Activated B cell treated with CpG ODN at 0.5 μM for 24 hours (primary cell): ENCODE measurements at places on chromosomes 4 and X. TPM values are rescaled to one million over a fixed set of nuclear protein-coding genes. Genes with fewer than 3 reads are reported as not detected.

USP17L18 gene
- not detected in 2 replicates for total RNA-seq

PRPS2 gene
- total RNA-seq, result 33.9 and 37.7 TPM in 2 replicates

DUX4 gene
- total RNA-seq, result not detected in 2 replicates

LIAS gene
- total RNA-seq, result 19.5 and 20.5 TPM in 2 replicates

SYTL4 gene
- 0.20 and 0.39 TPM in 2 replicates for total RNA-seq

XAGE1A gene
- not detected in 2 replicates for total RNA-seq

- no peak for DNase-seq
Measured at GRCh38 chrX:12159799-12160198, 21.5 kb downstream of the FRMPD4 start.

GRCh38 chr4:165398570-165398969 lies 19.8 kb downstream of the CPE start:
- DNase-seq, result no peak

DNA sequence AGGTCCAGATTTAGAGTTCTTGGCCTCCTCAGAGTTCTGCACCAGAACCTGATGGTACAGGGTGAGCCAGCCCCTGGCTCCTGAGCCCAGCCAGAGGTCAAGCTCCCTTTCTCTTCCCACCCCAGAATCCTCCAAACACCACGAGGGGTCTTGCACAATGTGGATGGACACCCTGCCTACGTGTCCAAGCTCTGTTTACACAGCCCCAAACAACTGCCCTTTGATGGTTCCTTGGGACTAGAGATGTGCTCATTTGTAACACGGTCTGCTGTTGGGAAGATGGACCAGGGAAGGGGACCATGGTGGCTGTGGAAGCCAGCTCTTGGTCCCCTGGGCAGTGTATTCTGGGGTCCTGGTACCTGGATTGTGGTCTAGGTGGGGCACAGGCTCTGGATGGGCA lies 40.0 kb upstream of the RPS6KA3 start:
- DNase-seq, result no peak

DNA sequence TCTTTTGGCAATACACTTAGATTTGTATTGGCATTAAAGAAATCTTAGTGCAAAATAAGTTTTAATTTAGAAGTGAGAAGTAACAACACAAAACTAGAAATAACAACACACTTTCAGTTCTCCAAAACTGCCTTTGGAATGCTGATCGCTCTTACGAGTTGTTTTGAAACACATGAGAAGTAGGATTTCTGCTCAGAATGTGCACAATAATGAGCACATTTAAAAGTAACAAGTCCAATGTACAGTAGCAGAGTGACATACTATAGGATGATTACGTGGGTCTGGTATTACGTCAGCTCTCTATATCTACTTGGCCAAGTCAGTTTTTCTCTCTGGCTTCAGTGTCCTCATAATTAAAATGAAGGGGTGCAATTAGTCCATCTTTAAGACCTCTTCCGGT lies 164.8 kb downstream of the CHM start:
- no peak for DNase-seq

DNA sequence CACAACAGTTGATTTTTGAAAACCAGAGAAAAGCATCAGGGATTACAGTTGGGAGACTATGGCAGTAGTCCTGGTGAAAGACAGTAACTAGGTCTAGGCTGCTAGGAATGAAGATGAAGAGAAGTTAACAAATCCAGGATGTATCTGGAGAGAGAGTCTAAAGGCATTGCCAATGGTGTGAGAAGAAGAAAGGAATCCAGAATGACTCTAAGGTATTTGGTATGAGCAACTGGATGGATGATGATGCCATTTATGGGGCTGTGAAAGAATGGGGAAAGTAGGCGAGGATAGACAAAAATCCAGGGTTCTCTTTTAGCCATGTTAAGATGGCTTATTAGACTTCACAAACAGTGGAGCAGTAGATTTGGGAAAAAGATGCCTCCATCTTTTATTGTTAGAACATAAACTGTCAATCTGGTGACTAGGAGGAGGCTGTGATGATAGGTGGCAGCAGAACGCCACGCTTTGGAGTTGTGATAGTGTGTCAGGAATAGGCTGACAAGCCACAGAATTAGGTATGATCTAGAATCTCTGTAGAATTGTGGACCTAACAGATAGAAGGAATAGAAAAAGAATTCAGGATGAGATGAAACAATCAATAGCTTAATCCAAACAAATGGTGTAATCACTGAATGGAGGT lies 27.3 kb upstream of the JADE1 start:
- peak; percentile 19 for DNase-seq

DNA sequence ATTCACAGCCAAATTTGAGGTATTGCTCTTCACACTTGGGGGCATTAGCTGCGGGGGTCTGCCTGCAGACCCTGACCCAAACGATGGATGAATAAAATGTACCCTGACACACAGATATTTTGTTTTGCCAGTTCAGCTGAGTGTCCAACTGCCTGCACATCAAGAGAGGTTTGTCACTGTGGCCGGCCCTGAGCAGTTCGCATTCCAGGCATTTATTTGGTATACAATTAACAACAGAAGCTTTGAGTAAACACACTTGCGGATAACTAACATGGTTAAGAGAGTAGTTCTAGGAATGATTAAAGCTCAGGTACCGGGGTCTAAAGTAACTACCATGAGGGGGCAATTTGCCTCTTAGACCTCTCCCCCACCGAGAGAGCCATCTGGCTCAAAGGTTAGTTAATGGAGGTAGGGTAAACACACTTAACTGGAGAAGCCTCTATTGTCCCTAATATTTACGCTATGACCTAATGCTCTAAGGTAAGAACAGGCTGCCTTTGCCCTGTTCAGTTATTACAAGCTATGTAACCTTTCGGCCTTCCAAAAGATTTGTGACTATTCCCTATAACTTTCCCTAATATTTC lies 162.0 kb downstream of the SNCA start:
- no peak for DNase-seq

DNA sequence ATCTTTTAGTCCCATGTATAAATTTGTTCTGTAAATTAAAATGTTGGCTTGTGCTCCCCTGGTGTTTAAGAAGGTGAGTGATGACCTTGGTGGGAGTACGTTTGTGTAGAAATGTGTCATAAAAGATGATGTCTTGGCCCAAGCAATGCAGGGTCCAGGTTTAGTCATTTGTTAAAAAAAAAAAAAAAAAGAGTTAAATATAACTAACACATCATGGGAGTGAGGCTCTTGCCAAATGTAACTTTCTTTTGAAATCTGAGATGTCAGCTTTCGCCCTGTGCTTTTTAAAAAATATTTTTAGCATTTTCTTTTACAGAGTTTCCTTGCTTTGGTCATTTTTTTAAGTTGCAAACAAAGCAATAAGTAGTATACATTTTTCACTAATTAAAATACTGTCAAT lies 135.6 kb downstream of the FBXO8 start:
- no peak for DNase-seq

GRCh38 chrX:20015945-20016615 lies 25.2 kb upstream of the BCLAF3 start:
- DNase-seq, result no peak

- DNase-seq, result no peak
Measured at GRCh38 chr4:173448608-173449379, 49.9 kb upstream of the SCRG1 start.

GRCh38 chrX:74606342-74606741 lies 8.1 kb downstream of the RLIM start:
- DNase-seq, result no peak

DNA sequence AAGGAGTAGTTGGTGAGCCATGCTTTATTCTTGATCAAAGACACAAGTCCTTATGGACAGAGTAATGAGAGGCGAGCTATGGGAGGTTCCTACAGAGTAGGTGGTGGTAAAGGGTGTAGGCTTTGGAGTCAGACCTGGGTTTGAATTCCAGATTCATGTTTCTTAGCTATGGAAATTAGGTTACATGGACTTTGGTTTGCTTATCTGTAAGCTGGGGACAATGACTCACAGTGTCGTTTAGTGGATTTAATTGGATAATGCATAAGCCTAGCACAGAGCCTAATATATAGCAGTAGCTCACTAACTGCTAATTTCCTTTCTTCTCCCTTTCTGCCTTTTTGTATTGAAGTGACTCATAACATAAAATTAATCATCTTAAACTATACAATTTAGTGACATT lies 5.0 kb upstream of the TRPC5 start:
- DNase-seq, result no peak

GRCh38 chr4:107018344-107018735 lies 17.8 kb downstream of the DKK2 start:
- DNase-seq, result no peak

- no peak for DNase-seq
Measured at GRCh38 chr4:132691026-132691425, 458.1 kb upstream of the PCDH10 start.

DNA sequence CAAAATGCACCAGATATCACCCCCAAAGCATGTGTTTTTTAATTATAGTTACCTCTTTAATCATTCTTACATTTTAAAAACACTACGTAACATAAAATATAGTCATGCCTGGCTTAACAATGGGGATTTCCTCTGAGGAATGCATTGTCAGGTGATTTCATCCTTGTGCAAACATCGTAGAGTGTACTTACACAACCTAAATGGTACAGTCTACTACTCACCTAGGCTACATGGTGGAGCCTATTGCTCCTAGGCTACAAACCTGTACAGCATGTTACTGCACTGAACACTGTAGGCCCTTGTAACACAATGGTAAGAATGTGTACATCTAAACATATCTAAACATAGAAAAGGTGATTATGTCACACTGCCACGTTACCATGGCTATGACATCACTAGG lies 208.6 kb downstream of the SPOCK3 start:
- DNase-seq, result no peak

GRCh38 chr4:89765966-89766365 lies 71.0 kb downstream of the SNCA start:
- no peak for DNase-seq

DNA sequence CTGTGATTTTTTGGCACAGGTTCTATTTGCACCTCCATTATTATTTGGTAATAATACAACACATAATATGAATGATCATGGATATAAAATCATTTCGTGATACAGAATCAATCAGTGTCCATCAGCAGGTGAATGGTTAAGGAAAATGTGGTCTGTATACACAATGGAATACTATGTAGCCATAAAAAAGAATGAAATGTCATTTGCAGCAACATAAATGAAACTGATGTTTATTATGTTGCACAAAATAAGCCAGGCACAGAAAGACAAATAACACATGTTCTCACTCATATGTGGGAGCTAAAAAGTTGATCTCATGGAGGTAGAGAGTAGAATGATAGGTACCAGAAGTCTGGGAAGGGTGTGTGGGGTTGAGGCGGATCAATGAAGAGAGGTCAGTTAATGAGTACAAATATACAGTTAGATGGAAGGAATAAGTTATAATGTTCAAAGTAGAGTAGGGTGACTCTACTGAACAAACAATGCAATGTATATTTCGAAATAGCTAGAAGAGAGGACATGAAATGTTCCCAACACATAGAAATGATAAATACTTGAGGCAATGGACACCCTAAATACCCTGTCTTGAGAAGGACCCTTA lies 1.1 kb upstream of the SMARCA1 start:
- no peak for DNase-seq

DNA sequence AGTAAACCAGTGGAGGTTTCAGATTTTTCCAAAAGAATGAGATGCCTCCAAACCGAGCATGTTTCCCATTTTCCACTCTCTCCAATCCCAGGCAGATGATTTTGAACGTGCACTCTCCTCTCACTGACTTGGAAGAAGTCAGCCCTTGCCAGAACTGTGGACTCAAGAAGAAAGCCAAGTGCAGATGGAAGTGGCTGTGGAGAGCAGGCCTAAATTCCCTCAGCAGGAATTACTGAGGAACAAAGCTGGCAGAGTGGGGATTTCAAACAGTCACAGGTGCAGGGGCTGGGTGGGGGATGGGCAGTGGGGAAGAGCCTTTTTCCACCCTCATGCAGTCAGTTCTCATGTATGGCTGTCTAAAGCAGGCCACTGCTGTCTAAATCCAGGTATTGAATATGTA lies 83.5 kb upstream of the PLAC1 start:
- no peak for DNase-seq

GRCh38 chr4:147691820-147692219 lies 7.9 kb upstream of the PRMT9 start:
- DNase-seq, result no peak

GRCh38 chrX:71081330-71082123 lies 13.4 kb upstream of the SNX12 start:
- no peak for DNase-seq

- DNase-seq, result no peak
Measured at GRCh38 chr4:123877551-123877950, 481.0 kb downstream of the SPRY1 start.

DNA sequence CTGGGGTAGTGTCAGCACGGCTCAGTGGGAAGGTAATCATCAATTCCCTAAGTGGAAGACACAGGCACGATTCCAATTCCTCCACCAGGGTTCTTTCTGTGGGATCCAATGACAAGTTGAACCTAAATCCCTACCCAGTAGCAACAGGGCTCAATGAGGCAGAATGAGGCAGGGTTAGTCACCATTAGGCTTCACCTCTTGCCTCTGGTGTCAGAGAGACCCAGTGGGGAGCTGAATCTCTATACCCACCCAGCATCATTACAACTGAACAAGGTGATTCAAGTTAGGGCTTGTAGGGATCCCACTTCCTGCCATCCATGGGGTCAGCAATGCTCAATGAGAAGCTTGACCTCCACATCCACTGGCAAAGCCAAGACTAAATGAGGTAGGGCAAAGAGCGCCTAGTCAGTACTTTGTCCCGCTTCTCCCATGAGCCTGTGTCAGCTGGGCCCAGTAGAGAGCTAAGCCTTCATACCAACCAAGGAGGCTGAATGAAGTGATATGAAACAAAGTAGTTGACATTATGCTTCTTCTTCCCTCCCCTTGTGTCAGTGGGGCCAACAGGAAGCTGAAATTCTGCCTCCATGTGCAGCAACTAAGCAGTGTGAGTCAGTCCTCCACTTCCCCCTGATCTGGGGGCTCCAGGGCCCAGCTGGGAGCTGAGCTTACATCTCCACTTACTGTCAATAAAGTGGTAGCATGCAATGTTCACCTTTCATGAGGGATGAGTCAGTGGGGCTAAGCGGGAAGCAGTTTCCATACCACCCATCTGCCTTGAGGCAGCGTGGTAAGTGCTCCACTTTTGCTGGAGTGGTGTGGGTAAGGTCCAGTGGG lies 36.4 kb upstream of the RBM41 start:
- DNase-seq, result no peak

- DNase-seq, result no peak
Measured at GRCh38 chrX:19789376-19789775, 98.0 kb downstream of the SH3KBP1 start.

- no peak for DNase-seq
Measured at GRCh38 chrX:57422289-57422688, 135.8 kb downstream of the FAAH2 start.

- no peak for DNase-seq
Measured at GRCh38 chrX:72122621-72123337, 8.9 kb downstream of the RTL5 start.
